ENCODE measurements at places on chromosomes 13 and 19.

DNA sequence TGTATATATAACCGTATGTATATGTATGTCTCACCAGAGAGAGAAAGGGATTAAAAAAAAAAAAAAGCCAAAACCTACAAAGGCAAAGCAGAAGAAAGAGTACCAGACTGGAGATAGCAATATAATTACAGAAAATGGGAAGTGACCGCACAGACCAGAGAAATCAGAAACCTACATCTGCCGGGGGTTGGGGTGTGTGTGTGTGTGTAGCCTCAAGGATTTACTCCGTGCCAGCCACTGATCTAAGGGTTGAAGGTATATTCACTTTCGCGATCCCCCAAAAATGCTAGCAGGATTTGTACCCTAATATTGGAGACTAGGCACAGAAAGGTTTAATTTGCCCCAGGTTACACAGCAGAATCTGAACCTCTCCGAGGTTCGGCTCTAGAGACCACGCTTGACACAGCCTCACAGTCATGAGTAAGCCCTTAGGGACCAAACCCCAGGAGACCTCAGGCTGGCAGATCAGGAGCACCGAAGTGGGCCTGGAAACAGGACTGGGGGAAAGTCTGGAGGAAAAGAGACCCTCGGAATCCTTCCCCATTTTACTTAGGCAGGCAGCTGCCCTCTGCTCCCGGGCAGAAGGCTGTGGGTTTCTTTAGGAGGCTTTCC, 14.8 kb downstream of the ARL11 start:
- no peak for DNase-seq

- DNase-seq = no peak
Observed at GRCh38 chr19:34348899-34349487, 16.0 kb upstream of the GPI start.

DNA sequence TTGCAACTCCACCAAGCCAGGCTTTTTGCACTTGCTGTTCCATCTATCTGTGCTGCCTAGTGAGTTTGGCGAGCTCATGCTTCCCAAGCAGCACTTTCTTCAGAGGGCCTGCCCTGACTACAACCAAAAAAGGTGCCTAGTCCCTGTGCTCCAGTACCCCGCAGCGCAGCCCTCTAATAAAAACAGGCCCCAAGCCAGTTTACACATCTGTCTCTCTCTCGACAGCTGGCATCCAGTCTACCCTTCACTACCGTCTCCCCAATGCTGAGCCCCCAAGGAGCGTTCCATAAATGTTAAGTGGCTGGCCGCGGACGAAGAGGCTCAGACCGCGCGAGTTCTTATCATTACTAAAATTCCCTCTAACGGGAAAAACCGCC, 512 bp downstream of the MED4 start:
- DNase-seq = no peak

DNA sequence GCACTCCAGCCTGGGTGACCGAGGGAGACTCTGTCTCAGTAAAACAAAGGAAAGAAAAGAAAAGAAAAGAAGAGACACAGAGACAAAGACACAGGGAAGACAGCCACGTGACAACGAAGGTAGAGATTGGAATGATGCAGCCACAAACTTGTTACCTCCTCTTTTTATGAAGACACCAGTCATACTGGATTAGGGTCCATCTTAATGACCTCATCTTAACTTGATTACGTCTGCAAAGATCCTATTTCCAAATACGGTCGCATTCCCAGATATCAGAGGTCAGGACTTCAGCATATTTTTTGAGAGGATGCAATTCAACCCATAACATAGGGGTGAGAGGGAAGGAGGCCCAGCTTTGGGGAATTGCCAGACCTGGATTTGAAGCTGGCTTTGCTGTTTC, 4.1 kb downstream of the ZNRF4 start:
- DNase-seq = no peak

- no peak for DNase-seq
Observed at GRCh38 chr13:23865026-23865425, 24.2 kb downstream of the MIPEP start.

Data from stimulated activated CD8-positive, alpha-beta memory T cell treated with anti-CD3 and anti-CD28 coated beads, Interleukin-7, amount 100 ng/mL, for 1 hour (primary cell).